ENCODE measurements at places on chromosomes 5 and 9. TPM values are rescaled to one million over a fixed set of nuclear protein-coding genes. Genes with fewer than 3 reads are reported as not detected.
A peak's percentile ranks its signal among the peaks of the same experiment; 100 is the strongest.

- peaks cover 8% of the 10 kb centered on the region for H3K4me1 ChIP-seq
- H3K36me3 ChIP-seq = no peaks in the 10 kb centered on the region
- no peak overlapping the region for H3K4me3 ChIP-seq
- H3K27me3 ChIP-seq = no peaks in the 10 kb centered on the region
Observed at GRCh38 chr9:123318202-123318601, 37.8 kb upstream of the CRB2 start.

GRCh38 chr9:135413461-135413860, 66.1 kb upstream of the PPP1R26 start:
- no peaks in the 10 kb centered on the region for H3K36me3 ChIP-seq
- no peak overlapping the region for H3K4me3 ChIP-seq
- no peak overlapping the region for H3K27ac ChIP-seq
- peak; percentile 58 for DNase-seq

GRCh38 chr9:121021301-121021700, 28.8 kb downstream of the C5 start:
- H3K4me1 ChIP-seq = no peaks in the 10 kb centered on the region
- no peak overlapping the region for H3K27ac ChIP-seq
- no peak overlapping the region for H3K4me3 ChIP-seq
- H3K27me3 ChIP-seq = no peaks in the 10 kb centered on the region
- DNase-seq = no peak

DNA sequence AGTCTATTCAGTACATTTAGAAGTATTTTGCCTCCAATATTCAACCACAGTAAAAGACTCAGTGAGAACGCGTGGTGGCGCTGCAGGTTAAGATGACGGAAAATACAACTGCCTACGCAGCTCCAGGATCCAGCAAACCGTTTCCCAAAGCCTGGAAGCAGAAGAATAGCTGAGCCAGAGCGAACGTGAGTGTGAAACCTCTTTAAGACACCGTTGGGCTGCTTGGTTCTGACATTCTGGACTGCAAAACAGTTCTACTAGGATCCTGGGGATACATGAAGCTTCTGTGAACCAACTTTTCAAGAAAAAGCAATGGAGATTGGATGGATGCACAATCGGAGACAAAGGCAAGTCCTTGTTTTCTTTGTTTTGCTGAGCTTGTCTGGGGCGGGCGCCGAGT, at the start of gene PCDHB16:
Gene PCDHB16, plus strand, starts transcription at position 140 of the 400 bp plus-strand sequence. Its CDS starts 173 bp downstream, at position 313.
- H3K4me1 ChIP-seq = no peaks in the 10 kb centered on the region
- H3K27me3 ChIP-seq = no peaks in the 10 kb centered on the region
- no peaks in the 10 kb centered on the region for H3K36me3 ChIP-seq
- peak within 1 kb of the TSS; percentile 3 for H3K27ac ChIP-seq

DNA sequence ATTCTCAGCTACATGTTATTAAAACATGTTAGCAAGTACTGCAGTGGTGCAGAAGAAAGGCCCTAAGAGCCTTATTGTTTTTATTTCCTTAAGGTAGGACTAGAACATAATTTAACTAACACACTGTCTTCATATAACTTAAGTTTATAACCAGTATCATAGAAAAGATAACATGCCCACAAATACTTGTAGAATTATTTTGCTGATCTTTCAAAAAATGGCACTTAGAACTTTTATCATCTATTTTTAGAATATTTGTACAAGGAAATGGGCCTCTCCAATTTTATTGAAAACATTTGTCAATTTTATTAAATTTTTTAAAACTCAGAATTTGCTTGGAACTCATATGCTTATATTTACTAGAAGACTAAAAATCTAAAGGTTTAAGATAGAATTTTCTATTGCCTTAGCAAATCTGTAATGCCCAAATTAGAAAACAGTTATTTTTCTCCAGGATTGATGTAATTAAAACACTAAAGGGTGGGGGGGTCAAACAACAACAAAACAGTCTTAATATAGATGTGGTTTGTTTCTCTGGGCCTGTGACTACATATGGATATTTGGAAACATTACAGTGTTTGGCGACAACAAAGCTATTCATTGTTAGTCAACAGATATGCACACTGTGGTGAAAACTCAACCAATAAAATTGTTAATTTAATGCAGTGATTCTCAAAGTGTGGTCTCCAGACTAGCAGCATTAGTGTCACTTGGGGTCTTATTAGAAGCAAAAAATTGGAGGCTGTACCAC, 360.4 kb downstream of the PDE4D start:
- H3K4me1 ChIP-seq = no peaks in the 10 kb centered on the region
- H3K36me3 ChIP-seq = no peaks in the 10 kb centered on the region
- DNase-seq = no peak

DNA sequence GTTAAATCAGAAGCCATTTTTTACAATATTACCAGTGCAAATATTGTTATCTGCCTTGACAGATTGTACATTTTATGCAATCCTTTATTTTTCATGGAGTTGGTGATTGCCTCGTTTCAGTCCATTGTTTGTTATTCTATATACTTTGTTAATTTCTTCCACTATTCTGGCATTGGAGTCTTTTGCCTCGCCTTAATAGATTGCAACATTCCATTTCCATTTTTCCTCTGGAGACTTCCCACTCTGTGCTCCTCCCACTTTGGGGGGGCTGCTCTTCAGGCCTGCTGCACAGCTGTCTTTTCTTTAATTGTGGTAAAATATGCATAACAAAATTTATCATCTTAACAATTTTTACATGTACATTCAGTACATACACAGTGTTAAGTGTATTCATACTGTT, 4.4 kb upstream of the DCAF10 start:
- H3K36me3 ChIP-seq = no peaks in the 10 kb centered on the region
- no peaks in the 10 kb centered on the region for H3K27me3 ChIP-seq
- no peak overlapping the region for H3K4me3 ChIP-seq
- DNase-seq = no peak

DNA sequence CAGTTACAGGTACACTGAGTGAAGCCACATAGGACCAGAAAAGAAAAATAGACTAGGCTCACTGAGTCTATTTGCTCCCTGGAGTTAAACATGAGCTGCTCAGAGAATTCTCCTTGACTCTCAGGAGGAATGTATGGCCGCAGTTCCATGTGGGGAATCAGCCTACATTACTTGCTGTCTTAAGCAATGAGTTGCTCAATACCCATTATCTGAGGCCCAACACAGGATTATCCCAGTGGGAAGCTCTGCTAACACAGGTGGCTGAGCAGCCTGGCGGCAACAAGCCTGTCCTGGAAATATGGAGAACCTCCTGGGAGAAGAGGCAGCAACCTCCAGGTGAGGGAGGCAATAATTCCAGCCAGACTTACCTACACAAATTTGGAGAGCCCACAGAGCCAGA, 177.5 kb upstream of the NREP start:
- no peaks in the 10 kb centered on the region for H3K4me1 ChIP-seq
- no peak overlapping the region for H3K4me3 ChIP-seq
- H3K27me3 ChIP-seq = no peaks in the 10 kb centered on the region
- no peaks in the 10 kb centered on the region for H3K36me3 ChIP-seq

GRCh38 chr9:91991721-91992341, 41.8 kb upstream of the ROR2 start:
- DNase-seq = no peak
- no peaks in the 10 kb centered on the region for H3K4me1 ChIP-seq
- no peaks in the 10 kb centered on the region for H3K27me3 ChIP-seq
- H3K27ac ChIP-seq = no peak overlapping the region

- no peak overlapping the region for H3K27ac ChIP-seq
- peaks cover 5% of the 10 kb centered on the region for H3K4me1 ChIP-seq
- H3K36me3 ChIP-seq = no peaks in the 10 kb centered on the region
- H3K4me3 ChIP-seq = no peak overlapping the region
- no peak for DNase-seq
Observed at GRCh38 chr9:69546265-69546664, 125.9 kb downstream of the APBA1 start.

GRCh38 chr5:170752257-170753215, 31.0 kb upstream of the GABRP start:
- H3K4me3 ChIP-seq = no peak overlapping the region
- no peaks in the 10 kb centered on the region for H3K36me3 ChIP-seq
- H3K4me1 ChIP-seq = peaks cover 41% of the 10 kb centered on the region
- no peak for DNase-seq

DNA sequence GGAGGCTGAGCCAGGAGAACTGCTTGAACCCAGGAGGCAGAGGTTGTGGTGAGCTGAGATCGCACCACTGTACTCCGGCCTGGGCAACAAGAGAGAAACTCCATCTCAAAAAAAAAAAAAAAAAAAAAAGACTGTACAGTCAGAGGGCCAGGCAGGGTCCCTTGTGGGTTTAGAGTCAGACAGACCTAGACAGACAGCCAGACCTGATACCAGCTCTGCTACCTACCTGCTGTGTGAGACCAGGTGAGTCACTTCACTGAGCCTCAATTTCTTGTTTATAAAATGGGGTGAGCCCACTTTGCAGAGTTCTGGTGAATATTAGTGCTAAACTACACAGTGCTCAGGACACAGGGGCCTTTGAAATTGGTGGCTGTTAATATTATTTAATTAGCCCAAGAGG, 19.7 kb downstream of the TRIM14 start:
- no peak overlapping the region for H3K4me3 ChIP-seq
- DNase-seq = no peak
- H3K27ac ChIP-seq = peak overlapping the region; percentile 14

DNA sequence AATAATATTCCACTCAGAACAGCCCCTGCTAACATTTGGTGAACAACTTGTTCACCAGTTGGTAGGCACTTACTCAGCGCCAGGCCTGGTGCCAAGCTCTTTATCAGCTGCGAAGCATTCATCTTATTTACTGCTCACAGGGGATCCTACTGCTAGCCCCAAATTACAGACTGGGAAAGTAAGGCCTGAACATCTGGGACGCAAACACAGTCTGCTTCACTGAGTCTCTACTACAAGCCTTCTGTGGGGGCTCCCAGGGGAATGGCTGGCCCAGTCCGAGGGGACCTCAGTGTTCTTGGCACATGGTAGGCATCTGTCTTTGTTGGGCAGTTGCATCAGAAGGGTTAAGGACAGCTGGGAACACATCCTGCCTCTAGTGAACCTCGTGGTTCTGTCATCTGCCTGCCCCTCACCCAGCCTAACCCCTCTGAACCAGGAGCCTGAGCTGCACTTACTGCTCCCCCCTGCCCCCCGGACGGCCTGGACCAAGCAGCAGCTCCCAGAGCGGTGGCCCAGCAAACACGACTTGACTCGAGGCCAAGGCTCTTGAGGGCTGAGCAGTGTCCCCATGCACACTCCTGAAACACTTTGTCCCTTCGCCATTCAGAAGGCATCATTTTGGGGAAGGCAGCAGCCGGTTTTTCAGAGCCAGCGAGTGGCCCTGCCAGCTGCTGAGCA, at the start of gene PHYHD1:
Gene PHYHD1, plus strand, starts transcription at position 602 of the 678 bp plus-strand sequence. CDS start 1,342 bp downstream, outside the sequence.
- peak within 1 kb of the TSS; percentile 85 for H3K27ac ChIP-seq
- peak; percentile 81 for DNase-seq
- H3K36me3 ChIP-seq = peaks cover 21% of the 10 kb centered on the region

GRCh38 chr5:122965111-122965510, 71.4 kb downstream of the PPIC start:
- no peak overlapping the region for H3K4me3 ChIP-seq
- H3K27ac ChIP-seq = no peak overlapping the region
- H3K4me1 ChIP-seq = peaks cover 4% of the 10 kb centered on the region
- no peaks in the 10 kb centered on the region for H3K27me3 ChIP-seq
- H3K36me3 ChIP-seq = no peaks in the 10 kb centered on the region

- H3K27me3 ChIP-seq = peaks cover 11% of the 10 kb centered on the region
- no peak for DNase-seq
- H3K4me1 ChIP-seq = no peaks in the 10 kb centered on the region
Observed at GRCh38 chr5:144210655-144211054, 40.0 kb downstream of the KCTD16 start.

DNA sequence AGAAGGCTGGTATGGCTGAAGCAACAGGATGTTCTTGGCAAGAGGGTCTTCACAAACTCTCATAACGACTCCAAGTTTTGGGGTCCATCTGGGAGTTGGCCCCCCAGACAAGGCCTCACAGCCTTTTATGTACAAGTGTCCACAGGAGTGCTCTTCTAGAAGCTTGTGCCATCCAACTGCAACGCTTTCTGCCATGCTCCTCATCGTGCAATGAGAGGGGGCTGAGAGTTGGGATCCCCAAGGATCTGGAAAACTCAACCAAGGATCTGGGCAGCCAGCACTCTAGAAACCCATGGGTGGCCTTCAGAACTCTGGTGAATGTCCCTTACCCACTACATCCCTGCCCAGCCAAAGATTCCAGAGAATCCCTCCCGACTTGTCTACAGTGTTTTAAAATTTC, 8.5 kb upstream of the AMBP start:
- H3K4me3 ChIP-seq = no peak overlapping the region
- H3K27ac ChIP-seq = no peak overlapping the region
- H3K4me1 ChIP-seq = no peaks in the 10 kb centered on the region
- no peaks in the 10 kb centered on the region for H3K27me3 ChIP-seq

GRCh38 chr5:107370396-107370968, 300.3 kb downstream of the EFNA5 start:
- H3K36me3 ChIP-seq = no peaks in the 10 kb centered on the region
- no peak overlapping the region for H3K27ac ChIP-seq
- no peaks in the 10 kb centered on the region for H3K27me3 ChIP-seq
- no peaks in the 10 kb centered on the region for H3K4me1 ChIP-seq
- no peak for DNase-seq

- no peak overlapping the region for H3K4me3 ChIP-seq
- H3K27me3 ChIP-seq = no peaks in the 10 kb centered on the region
- H3K36me3 ChIP-seq = no peaks in the 10 kb centered on the region
- H3K27ac ChIP-seq = no peak overlapping the region
Observed at GRCh38 chr9:61670616-61671015, 480.8 kb downstream of the SPATA31A7 start.

- no peaks in the 10 kb centered on the region for H3K36me3 ChIP-seq
- no peaks in the 10 kb centered on the region for H3K27me3 ChIP-seq
- H3K4me1 ChIP-seq = peaks cover 22% of the 10 kb centered on the region
- no peak overlapping the region for H3K27ac ChIP-seq
- H3K4me3 ChIP-seq = no peak overlapping the region
- DNase-seq = no peak
Observed at GRCh38 chr9:14994738-14995137, 84.5 kb upstream of the FREM1 start.

GRCh38 chr5:135830876-135831275, 3.6 kb upstream of the SLC25A48 start:
- peaks cover 8% of the 10 kb centered on the region for H3K4me1 ChIP-seq
- H3K4me3 ChIP-seq = no peak overlapping the region
- H3K27me3 ChIP-seq = peaks cover 38% of the 10 kb centered on the region

PTPA gene
- 172 TPM for total RNA-seq

PAPPA gene
- total RNA-seq = 0.65 TPM

GHR gene
- total RNA-seq = 9.1 TPM

LRRTM2 gene
- not detected for total RNA-seq

CCL28 gene
- total RNA-seq = 0.56 TPM

PRLR gene
- total RNA-seq = 0.28 TPM

PCDHA2 gene
- not detected for total RNA-seq

ARSI gene
- total RNA-seq = 0.12 TPM

CCL27 gene
- not detected for total RNA-seq

SREK1IP1 gene
- total RNA-seq = 12.5 TPM

SH3TC2 gene
- total RNA-seq = 5.9 TPM

All from heart left ventricle (tissue), 16 donors.